H1 (cell line): ENCODE measurements at places on chromosomes 5 and 9. TPM values are rescaled to one million over a fixed set of nuclear protein-coding genes. Genes with fewer than 3 reads are reported as not detected.

DNA sequence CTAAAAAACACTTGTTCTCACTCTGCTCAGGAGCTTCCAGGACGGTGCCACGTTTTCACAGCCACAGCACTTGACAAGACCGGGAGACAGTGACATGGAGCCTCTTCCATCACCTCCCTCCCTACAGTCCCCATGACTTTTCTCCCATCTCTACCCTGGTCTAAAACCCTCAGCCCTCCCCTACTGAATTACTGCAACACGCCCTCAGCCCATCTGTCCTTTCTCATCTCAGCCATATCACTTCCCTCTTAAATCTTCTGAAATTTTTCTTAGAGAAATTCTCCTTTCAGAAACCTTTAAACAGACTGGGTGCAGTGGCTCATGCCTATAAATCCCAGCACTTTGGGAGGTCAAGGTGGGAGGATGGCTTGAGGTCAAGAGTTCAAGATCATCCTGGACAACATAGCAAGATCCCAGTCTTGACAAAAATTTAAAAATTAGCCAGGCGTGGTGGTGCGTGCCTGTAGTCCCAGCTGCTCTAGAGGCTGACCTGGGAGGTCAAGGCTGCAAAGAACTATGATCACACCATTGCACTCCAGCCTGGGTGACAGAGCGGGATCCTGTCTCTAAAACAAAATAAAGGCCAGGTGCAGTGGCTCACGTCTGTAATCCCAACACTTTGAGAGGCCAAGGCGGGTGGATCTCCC, 125.8 kb downstream of the MYO10 start:
- H3K4me3 ChIP-seq: no peak overlapping the region
- no peaks in the 10 kb centered on the region for H3K27me3 ChIP-seq
- DNase-seq: no peak
- H3K36me3 ChIP-seq: no peaks in the 10 kb centered on the region
- no peak overlapping the region for H3K27ac ChIP-seq
- H3K4me1 ChIP-seq: no peaks in the 10 kb centered on the region

NR4A3 gene
- total RNA-seq: 0.23 and 0.30 TPM in 2 replicates

IGIP gene
- total RNA-seq: 0.33 and 0.69 TPM in 2 replicates

SOHLH1 gene
- not detected in 2 replicates for total RNA-seq

DNA sequence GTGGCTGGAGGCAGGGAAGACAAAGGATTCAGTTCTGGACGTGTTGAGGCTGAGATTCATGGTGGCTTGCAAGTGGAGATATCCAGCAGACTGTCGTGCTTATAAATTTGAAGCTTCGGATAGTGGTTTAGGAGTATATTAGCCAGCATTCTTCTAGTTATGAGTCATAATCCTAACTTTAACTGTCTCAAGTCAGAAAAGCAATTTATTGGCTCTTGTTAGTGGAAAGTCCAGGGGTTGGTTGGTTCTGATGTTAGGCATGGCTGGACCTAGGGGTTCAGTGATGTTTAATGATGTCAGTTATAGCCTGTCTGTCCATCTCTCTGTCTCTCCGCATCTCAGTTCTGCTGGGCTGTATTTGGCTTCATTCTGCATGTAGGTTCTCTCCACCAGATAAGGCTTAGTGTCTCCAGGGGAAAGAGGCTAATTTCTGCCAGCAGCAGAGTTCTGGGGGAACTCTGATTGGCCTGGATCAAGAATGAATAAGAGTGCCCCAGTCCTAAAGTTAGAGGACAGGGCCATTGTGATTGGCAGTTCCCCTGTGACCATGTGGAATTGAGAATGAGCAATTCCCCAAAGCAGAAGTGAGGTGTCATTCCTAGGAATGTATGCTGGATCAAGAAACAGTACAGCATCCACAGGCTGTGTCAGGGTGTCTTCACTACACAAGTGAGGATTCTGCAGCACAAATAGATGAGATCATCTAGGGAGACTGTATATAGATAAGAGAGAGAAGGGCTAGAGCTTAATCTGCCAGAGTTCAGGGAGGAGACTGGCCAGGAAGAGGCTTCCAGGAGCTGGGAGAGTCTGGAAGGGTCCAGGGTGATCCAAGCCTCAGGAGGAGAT, 72.9 kb upstream of the SHB start:
- H3K27me3 ChIP-seq: peaks cover 6% of the 10 kb centered on the region
- H3K4me3 ChIP-seq: no peak overlapping the region
- H3K27ac ChIP-seq: no peak overlapping the region
- DNase-seq: no peak
- H3K36me3 ChIP-seq: no peaks in the 10 kb centered on the region

OR2K2 gene
- not detected in 2 replicates for total RNA-seq

KIF27 gene
- total RNA-seq: 4.6 and 7.0 TPM in 2 replicates

MARCHF11 gene
- total RNA-seq: 0.82 and 0.86 TPM in 2 replicates

DNA sequence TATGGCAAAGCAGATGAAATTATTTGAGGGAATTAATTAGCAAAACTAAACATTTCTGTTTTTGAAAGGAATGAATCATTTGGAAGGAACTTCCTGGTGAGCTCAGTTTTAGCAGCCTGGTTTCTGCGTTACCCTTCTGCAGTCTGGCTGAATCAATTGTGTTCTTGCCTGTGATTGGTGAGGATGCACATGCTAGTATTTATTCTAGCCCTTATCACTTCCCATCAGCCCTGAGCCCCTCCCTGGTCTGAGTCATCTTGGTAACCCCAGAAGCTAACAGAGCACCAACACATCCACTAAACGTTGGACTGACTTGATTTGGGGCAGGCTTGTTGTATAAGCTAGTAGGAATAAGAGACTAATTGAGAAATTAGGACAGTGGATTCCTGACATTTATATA, 6.6 kb downstream of the TJP2 start:
- no peak overlapping the region for H3K4me3 ChIP-seq
- no peaks in the 10 kb centered on the region for H3K36me3 ChIP-seq
- H3K27ac ChIP-seq: no peak overlapping the region
- DNase-seq: no peak
- H3K4me1 ChIP-seq: peaks cover 7% of the 10 kb centered on the region
- no peaks in the 10 kb centered on the region for H3K27me3 ChIP-seq

- no peaks in the 10 kb centered on the region for H3K4me1 ChIP-seq
- H3K4me3 ChIP-seq: no peak overlapping the region
- no peak overlapping the region for H3K27ac ChIP-seq
- no peaks in the 10 kb centered on the region for H3K27me3 ChIP-seq
- no peak for DNase-seq
These were observed 135.1 kb downstream of the DROSHA start for GRCh38 chr5:31396611-31397295.

DNA sequence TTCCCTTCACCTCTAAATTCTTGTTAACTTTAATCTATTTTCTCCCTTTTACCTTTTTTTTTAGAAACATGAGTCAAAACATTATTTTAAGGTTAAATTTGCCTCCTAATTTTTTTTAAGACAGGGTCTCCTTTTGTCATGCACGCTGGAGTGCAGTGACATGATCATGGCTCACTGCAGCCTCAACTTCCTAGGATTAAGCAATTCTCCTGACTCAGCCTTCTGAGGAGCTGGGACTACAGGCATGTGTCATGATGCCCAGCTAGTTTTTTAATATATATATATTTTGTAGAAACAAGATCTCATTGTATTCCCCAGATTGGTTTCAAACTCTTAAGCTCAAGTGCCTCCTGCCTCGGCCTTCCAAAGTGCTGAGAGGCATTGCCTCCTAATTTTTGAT, 424.7 kb upstream of the FAM174A start:
- no peak for DNase-seq
- H3K4me3 ChIP-seq: no peak overlapping the region
- H3K4me1 ChIP-seq: no peaks in the 10 kb centered on the region
- no peaks in the 10 kb centered on the region for H3K36me3 ChIP-seq
- H3K27me3 ChIP-seq: no peaks in the 10 kb centered on the region

DNA sequence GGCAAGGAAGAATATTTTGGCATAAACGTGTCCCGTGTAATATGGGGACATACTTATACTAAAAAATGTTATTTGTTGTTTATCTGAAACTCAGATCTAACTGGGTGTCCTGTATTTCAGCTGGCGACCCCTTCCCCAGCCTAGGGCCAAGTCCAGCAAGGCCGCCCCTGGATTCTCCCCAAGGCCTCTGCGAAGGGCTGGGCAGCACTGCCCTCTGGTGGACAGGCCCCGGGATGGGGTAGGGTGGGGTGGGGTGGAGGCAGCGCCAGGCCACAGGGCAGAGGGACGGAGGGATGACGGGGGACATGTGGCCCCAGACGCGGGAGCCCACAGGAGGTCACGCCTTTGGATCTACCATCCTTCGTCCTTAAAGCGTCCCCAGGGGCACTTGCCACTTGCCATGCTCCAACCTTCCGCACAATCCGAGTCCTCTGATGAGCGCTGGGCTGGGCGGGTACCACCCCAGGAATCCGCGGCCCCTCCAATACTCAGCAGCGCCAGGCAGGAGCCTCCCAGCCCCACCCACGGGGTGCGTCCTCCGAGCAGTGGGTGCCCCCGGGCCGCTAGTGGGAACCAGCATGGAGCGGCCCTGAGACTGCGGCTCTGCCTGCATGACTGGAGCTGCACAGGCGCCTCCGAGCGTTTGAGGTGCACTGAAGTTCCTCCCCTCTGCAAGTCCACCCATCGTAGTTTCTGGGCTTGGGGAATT, 7.1 kb upstream of the AGPAT2 start:
- H3K4me3 ChIP-seq: no peak overlapping the region
- peaks cover 16% of the 10 kb centered on the region; the same call in 1 of the 2 replicates for H3K4me1 ChIP-seq
